ENCODE measurements at places on chromosomes 1 and 21.

DNA sequence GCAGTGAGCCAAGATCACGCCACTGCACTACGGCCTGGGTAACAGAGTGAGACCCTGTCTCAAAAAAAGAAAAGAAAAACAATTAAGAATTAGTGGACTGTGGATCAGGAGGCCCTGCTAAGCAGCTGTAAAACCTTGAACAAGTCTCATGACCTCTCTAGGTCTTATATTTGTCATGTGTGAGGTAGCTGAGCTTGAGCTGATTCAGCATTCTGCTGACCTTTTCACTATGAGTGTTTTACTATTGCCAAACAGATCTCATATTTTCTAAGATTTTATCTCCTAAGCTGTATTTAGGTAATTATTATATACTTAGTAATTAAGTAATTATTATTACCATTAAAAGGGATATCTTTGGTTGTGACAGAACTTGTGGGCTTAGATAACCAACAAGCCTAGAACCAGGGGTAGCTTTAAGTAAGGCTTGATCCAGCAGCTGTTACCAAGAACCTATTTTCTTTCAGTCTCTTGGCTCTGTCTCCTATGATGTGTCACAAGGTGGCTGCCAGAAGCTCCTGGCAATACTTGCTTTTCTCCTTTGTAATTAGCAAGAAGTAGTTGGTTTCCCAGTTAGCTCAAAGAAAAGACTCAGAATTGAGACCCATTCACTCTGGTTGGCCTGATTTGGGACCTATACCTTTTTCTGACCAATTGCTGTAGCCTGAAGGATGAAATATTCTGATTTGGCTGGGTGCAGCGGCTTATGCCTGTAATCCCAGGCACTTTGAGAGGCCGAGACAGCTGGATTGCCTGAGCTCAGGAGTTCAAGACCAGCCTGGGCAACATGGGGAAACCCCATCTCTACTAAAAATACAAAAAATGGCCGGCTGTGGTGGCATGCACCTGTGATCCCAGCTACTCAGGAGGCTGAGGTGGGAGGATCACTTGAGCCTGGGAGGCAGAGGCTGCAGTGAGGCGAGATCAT, 8.5 kb upstream of the ZC3H12A start:
- DNase-seq, result no peak

GRCh38 chr1:221925947-221926346, 184.1 kb upstream of the DUSP10 start:
- DNase-seq, result no peak

DNA sequence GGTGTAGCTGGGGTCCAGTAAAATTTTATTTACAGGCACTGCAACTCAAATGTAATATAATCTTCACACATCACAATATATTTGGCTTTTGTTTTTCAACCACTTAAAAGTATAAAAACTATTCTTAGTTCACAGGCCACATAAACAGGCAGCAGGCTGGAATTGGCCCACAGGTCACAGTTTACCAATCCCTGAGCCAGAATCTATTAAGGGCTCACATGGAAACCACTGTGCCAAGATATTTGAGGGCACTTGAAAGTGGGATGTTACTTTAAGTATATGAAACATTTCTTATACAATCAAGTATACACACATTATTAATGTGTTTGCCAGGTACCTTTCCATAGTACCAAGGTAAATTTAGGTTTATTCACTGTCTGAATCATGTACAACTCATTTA, 71.9 kb upstream of the PRDX6 start:
- no peak for DNase-seq

DNA sequence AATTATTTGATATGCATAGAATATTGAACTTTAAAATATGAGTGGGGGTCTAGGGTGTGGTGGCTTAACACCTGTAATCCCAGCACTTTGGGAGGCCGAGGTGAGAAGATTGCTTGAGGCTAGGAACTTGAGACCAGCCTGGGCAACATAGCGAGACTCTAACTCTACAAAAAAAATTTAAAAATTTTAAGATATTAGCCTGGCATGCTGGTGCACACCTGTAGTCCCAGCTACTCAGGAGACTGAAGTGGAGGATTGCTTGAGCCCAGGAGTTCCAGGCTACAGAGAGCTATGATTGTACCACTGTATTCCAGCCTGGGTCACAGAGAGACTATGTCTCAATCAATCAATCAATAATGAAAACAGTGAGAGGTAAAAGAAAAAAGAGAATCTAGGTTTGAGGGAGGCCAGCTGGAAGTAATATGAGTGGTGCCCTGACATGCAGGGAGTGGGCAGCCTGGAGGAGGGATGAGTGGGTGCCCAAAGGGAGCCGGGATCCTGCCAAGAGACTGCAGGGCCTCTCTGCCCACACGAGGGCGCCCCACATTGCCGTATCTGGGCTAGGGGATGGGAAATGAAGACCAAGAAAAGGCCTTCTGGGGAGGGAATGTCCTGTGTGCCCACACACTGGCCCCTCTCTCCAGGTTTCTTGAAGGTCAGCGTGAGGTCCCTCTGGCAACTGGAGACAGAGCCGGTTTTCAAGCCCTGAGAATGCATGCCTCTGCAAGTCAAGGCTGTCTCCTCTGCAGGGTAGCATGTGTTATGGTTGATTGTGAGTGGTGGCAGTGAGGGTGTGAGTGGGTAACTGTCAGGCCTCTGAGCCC, 93.9 kb upstream of the PPM1J start:
- peak; percentile 65 for DNase-seq

- DNase-seq, result no peak
Observed at GRCh38 chr1:214582289-214582891, 20.6 kb upstream of the CENPF start.

GRCh38 chr1:157085421-157085820, 14.2 kb downstream of the ETV3L start:
- no peak for DNase-seq

All from activated naive CD4-positive, alpha-beta T cell treated with Interleukin-2 at 50 U/mL for 16 hours (primary cell).